Body of pancreas (tissue), 4 donors: ENCODE measurements at places on chromosomes 4 and X.

DNA sequence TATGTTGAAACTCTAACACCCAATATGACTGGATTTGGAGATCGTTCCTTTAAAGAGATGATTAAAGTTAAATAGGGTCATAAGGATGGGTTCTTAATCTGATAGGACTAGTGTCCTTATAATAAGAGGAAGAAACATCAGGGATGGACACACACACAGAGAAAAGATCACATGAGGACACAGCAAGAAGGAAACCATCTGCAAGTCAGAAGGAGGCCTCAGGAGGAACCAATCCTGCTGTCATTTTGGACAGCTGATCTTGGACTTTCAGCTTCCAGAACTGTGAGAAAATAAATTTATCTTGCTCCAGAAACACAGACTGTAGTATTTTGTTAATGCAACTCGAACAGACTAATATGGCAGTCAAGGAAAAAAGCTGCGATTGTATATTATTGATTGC is 631.5 kb downstream of the PCDH7 start:
- no peaks in the 10 kb centered on the region for H3K4me1 ChIP-seq
- DNase-seq, result no peak
- no peaks in the 10 kb centered on the region for H3K36me3 ChIP-seq
- no peak overlapping the region for H3K27ac ChIP-seq

- H3K27ac ChIP-seq, result no peak overlapping the region
- H3K4me1 ChIP-seq, result no peaks in the 10 kb centered on the region
- H3K4me3 ChIP-seq, result no peak overlapping the region
- H3K36me3 ChIP-seq, result no peaks in the 10 kb centered on the region
Measured at GRCh38 chr4:40255393-40256281, 58.8 kb downstream of the RHOH start.

DNA sequence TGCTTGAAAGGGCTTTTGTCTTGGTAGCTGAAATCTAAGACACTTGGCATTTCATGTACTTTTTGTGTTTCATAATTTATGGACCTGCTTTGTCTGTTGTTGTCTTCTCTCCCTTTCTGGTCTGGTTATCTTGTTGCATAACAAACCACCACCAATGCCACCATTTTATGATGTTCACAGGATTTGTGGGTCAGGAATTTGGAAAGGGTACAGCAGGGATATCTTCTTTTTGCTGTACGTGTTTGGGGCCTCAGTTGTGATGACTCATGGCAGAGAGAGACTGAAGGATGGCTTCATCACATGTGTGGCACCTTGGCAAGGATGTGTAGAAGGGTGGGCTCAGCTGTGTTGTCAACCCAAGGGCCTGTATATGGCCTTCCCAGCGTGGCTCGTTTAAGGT is 35.2 kb downstream of the KDM6A start:
- DNase-seq, result no peak
- H3K27ac ChIP-seq, result no peak overlapping the region
- H3K4me1 ChIP-seq, result peaks cover 22% of the 10 kb centered on the region

DNA sequence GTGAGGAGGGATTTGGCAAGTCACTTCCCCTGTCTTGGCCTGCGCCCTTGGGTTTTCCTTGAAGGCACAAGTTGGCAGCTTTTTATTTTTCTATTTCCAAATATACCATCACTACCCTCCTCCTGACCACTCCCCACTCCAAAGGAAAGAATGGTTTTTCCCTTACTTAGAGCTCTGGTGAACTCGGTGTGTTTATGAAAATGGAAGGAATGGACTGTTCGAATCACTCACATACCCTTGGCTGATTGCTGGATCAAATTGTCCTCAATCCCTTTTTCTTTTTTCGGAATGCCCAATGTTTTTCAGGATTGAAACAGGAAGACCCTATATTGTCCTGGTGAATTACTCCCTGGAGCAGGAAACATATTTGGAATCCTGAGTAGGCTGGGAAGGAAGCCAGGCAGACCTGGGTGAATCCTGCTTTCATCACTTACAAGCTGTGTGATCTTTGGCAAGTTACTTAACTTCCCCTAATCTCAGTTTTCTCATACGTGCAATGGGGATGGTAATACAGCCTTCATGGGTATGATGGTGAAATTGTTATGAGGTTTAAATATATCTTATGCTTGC is 70.7 kb downstream of the RTL5 start:
- no peaks in the 10 kb centered on the region for H3K36me3 ChIP-seq
- H3K27ac ChIP-seq, result no peak overlapping the region
- H3K4me1 ChIP-seq, result peaks cover 4% of the 10 kb centered on the region
- no peak for DNase-seq
- H3K4me3 ChIP-seq, result no peak overlapping the region

GRCh38 chrX:20066968-20067708 is 49.6 kb downstream of the MAP7D2 start:
- H3K36me3 ChIP-seq, result no peaks in the 10 kb centered on the region
- no peak overlapping the region for H3K4me3 ChIP-seq
- no peaks in the 10 kb centered on the region for H3K4me1 ChIP-seq
- no peaks in the 10 kb centered on the region for H3K27me3 ChIP-seq
- DNase-seq, result peak; percentile 34

GRCh38 chrX:17403189-17403691 is 28.2 kb downstream of the NHS start:
- H3K27me3 ChIP-seq, result no peaks in the 10 kb centered on the region
- peaks cover 6% of the 10 kb centered on the region for H3K4me1 ChIP-seq
- no peak overlapping the region for H3K27ac ChIP-seq
- H3K4me3 ChIP-seq, result no peak overlapping the region
- DNase-seq, result peak; percentile 17
- no peaks in the 10 kb centered on the region for H3K36me3 ChIP-seq

DNA sequence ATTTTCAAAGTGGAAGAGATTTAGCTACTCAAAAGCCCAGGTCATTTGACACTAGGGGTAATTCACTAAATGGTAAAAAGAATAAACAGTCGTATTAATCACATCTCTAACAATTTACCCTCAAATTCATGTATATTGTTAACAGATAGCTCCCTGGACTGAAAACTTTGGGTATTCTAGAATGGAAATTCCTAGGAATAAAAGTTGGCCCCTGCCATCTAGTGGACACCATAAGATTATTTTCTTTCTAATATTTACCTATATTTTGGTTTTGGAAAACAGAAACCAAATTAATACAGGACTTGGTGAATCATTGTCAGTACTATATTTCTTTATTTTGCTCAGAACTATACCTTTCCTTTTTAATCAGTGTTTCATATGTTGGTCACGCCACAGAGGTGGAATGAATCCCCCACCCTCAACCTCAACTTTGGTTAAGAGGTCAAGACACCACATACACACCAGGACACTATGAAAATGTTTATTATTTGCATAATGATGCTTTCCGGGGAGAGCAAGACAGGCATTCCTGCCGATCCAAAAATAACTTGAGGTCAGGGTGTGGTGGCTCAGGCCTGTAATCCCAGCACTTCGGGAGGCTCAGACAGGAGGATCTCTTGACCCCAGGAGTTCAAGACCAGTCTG is 96.2 kb upstream of the APOOL start:
- H3K27ac ChIP-seq, result no peak overlapping the region
- H3K27me3 ChIP-seq, result no peaks in the 10 kb centered on the region
- H3K4me1 ChIP-seq, result no peaks in the 10 kb centered on the region
- no peak overlapping the region for H3K4me3 ChIP-seq
- no peak for DNase-seq
- no peaks in the 10 kb centered on the region for H3K36me3 ChIP-seq

DNA sequence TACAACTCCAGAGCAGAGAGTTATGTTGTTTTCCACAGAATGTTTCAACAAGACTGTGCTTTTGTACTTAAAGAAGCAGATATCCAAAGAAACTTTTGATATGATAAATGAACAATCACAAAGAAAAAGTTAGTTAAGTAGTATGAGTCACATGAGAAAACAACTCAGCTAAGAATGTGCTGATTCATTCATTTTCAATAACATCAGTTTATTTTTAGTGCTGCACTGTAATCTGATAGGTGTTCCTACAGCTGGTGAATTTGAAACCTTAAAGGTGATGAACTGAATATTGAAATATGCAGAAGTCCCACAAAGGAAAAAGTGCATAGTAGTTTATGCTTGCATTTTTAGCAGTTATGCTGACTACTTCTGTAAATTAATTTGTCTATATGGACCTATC is 180.3 kb upstream of the TENM3 start:
- H3K4me1 ChIP-seq, result no peaks in the 10 kb centered on the region
- H3K4me3 ChIP-seq, result no peak overlapping the region
- no peak overlapping the region for H3K27ac ChIP-seq
- H3K27me3 ChIP-seq, result no peaks in the 10 kb centered on the region
- H3K36me3 ChIP-seq, result no peaks in the 10 kb centered on the region

- no peak overlapping the region for H3K4me3 ChIP-seq
- no peaks in the 10 kb centered on the region for H3K36me3 ChIP-seq
- no peak overlapping the region for H3K27ac ChIP-seq
- no peaks in the 10 kb centered on the region for H3K27me3 ChIP-seq
- peak; percentile 35 for DNase-seq
Measured at GRCh38 chr4:124334119-124334518, 378.4 kb downstream of the ANKRD50 start.

DNA sequence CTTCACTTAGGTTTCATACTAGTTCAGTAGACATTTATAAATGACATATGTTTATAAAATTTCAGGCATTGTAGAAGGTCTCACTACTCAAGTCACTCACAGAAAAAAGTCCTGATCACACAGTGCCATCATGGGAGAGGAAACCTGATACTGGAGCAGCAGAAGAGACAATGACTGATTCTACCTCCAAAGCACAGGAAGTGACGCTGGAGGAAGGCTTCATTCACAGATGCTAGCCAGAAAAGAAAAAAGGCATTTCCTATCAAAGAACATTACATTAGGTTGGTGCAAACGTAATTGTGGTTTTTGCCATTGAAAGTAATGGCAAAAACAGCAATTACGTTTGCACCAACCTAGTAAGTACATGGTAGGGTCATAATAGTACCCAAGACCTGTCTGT is 79.5 kb downstream of the RASGEF1B start:
- no peaks in the 10 kb centered on the region for H3K27me3 ChIP-seq
- no peak overlapping the region for H3K4me3 ChIP-seq
- no peak for DNase-seq

DNA sequence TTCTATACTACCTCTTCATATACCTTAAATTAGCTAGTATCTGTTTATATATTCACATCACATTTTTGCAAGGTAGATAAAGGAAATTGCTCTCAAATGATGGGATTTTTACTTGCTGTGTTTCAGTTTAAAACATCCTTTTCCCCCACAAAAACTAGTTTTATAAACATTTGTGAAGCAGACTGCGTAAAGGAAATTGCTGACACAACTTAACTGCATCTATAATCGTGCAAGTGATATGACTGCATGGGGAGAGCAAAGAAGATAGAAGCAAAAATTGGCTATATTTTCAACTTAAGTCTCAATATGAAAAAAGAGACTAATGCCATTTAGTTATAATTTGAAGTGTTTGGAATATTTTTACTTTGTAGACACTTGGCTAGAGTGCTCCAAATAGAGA is 385.2 kb downstream of the C4orf33 start:
- no peak overlapping the region for H3K27ac ChIP-seq
- no peak overlapping the region for H3K4me3 ChIP-seq
- H3K4me1 ChIP-seq, result no peaks in the 10 kb centered on the region
- no peak for DNase-seq
- no peaks in the 10 kb centered on the region for H3K27me3 ChIP-seq
